ENCODE measurements at places on chromosomes 7 and 10.

GRCh38 chr10:124641282-124642087 is 102.7 kb downstream of the FAM53B start:
- peak; percentile 54 for DNase-seq

- no peak for DNase-seq
Observed at GRCh38 chr7:143455942-143456341, 12.7 kb downstream of the TAS2R60 start.

DNA sequence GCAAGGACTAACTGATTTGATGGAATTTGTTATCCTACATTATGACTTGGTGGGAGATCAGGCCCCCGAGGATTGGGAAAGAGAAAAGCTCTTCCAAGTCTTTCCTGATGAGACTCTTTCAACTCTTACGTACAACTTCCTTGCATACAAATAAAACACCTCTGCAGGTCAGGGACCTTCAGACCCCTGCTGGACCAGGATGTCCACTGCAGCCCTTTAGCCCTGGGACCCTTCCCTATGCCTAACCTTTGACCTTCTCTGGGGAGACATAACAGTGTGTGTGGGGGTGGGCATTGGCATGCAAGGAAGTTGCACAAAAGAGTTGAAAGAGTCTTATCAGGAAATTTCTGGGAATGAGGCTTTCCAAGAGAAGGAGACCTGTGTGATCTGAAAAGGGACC is 859.4 kb downstream of the TYW1 start:
- DNase-seq: no peak

GRCh38 chr10:59922907-59923306 is 16.6 kb upstream of the CCDC6 start:
- DNase-seq: no peak
